Naive B cell (primary cell): ENCODE measurements at places on chromosomes 2 and 18.

- no peaks in the 10 kb centered on the region for H3K4me1 ChIP-seq
- no peak for DNase-seq
- no peaks in the 10 kb centered on the region for H3K36me3 ChIP-seq
- no peaks in the 10 kb centered on the region for H3K27me3 ChIP-seq
- H3K4me3 ChIP-seq, result no peak overlapping the region
- H3K27ac ChIP-seq, result peak overlapping the region; percentile 23
These were observed 630.8 kb upstream of the SLC39A10 start for GRCh38 chr2:195026261-195026660.

DNA sequence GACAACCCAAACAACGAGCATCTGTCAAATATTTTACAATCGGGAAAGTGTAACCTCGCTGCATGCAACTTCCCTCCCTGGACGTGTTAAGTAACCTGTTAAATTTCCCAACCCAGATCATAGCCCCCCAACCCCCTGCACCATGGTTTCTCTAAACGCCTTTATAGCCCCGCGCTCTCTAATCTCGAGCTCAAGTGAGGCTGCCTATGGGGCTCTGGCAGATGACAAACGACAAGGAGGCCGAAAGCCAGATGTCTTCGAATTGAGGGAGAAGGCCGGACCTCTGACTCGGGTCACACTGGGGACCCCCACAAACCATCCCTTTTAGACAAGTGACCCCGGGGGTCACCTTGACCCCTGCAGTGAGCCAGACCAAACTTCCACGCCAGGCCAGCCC lies 526 bp downstream of the COX7A2L start:
- no peak for DNase-seq
- H3K27ac ChIP-seq, result peak overlapping the region; percentile 94
- H3K4me1 ChIP-seq, result peaks cover 56% of the 10 kb centered on the region

DNA sequence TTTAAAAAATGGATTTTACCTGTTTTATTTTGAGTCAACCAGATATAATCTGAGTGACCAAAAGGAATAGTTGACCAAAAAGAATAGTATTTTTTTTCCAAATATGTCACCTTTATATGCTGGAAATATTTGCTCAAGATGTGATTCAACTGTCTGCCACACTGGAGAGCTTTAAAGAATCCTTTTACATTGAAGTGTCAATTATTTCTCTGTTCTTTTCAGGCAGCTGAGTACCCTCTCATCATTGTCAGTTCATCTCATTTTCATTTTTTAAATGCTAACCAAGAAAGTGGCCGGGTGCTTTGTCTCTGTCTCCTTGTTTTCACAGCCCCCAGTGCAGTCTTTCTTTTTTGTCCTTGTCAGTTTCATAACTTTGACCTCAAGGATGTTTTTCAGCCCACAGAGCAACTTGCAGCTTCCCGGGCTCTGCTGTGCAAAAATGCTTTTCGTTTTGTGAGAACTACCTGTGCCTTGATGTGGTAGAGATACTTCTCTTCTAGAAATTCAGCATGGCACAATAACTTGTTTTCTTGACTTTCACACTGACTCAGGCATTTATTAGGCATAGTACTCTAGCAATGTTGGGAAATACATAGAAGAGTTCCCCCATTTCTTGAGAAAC lies 23.4 kb upstream of the CERS6 start:
- no peaks in the 10 kb centered on the region for H3K27me3 ChIP-seq
- H3K36me3 ChIP-seq, result no peaks in the 10 kb centered on the region
- no peak overlapping the region for H3K27ac ChIP-seq
- DNase-seq, result no peak
- H3K4me1 ChIP-seq, result no peaks in the 10 kb centered on the region
- no peak overlapping the region for H3K4me3 ChIP-seq

DNA sequence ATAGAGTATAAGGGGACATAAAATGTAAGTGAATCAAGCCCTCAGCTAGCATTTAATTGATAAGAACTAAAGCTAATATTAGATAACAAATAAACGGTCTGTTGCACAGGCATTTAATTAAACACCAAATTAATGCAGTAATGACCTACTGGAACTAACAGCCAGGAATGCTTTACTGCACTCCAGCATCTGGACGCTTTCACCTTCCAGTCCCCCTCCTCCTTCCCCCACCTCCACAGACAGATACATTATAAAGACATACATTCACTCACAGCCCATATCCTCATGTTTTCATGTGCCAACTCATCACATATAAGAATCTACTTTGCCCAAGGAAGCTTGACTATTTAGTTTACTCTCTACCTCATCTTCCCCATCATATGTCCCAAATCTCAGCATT lies 337.4 kb upstream of the PIK3C3 start:
- H3K27me3 ChIP-seq, result no peaks in the 10 kb centered on the region
- H3K4me1 ChIP-seq, result no peaks in the 10 kb centered on the region
- no peak overlapping the region for H3K27ac ChIP-seq
- no peaks in the 10 kb centered on the region for H3K36me3 ChIP-seq
- no peak overlapping the region for H3K4me3 ChIP-seq
- DNase-seq, result no peak

DNA sequence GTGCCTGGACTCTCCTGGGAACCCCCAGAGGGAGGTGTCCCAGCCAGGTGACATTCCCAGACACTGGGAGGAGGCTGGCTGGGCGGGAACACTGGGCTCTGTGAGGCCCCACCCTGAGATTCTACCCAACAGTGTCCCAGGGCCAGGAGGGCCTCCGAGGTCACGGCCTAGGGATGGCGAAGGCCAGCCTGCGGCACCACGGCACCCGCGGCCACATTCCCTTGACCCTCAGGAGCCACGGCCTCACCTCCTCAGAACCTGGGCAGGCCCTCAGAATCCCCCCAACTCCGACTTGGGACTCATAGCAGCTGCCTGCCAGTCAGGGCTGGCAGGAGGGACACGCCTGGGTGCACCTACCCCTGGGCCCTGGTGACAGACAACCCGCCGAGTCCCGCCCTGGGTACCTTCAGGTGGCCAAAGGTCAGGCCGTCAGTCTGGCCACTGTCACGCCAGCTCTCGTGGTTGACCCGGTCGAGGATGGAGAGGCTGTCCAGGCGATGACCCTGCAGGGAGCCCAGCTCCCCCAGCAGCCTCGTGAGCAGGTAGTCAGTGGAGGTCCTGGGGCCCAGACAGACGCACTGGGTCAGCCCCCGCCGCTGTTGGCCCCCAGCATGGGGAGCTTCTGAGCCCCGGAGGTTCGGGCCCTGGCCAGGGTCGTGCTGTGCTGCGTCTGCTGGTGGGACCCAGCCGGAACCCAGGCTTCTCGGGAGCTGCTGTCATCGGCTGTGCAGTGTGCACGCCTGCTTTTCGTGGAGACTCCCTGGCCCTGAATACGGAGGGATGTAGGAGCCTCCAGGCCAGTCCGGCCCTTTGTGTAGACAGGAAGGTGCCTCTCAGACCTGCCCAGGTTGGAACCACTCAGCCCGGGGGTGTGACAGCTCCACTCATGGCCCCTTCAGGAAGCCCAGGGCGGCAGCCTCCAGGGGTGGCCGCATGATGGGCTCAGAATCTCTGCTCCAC lies 6.1 kb downstream of the MAB21L4 start:
- no peaks in the 10 kb centered on the region for H3K27me3 ChIP-seq
- H3K36me3 ChIP-seq, result no peaks in the 10 kb centered on the region
- no peak for DNase-seq
- H3K4me1 ChIP-seq, result no peaks in the 10 kb centered on the region
- no peak overlapping the region for H3K27ac ChIP-seq

GRCh38 chr2:158464426-158465281 lies 7.9 kb downstream of the PKP4 start:
- no peak for DNase-seq
- no peak overlapping the region for H3K27ac ChIP-seq
- no peak overlapping the region for H3K4me3 ChIP-seq
- no peaks in the 10 kb centered on the region for H3K4me1 ChIP-seq
- H3K27me3 ChIP-seq, result peaks cover 14% of the 10 kb centered on the region

GRCh38 chr18:67133669-67134068 lies 382.9 kb downstream of the DSEL start:
- H3K27me3 ChIP-seq, result no peaks in the 10 kb centered on the region
- no peak overlapping the region for H3K27ac ChIP-seq
- DNase-seq, result no peak
- no peaks in the 10 kb centered on the region for H3K36me3 ChIP-seq
- H3K4me1 ChIP-seq, result no peaks in the 10 kb centered on the region

DNA sequence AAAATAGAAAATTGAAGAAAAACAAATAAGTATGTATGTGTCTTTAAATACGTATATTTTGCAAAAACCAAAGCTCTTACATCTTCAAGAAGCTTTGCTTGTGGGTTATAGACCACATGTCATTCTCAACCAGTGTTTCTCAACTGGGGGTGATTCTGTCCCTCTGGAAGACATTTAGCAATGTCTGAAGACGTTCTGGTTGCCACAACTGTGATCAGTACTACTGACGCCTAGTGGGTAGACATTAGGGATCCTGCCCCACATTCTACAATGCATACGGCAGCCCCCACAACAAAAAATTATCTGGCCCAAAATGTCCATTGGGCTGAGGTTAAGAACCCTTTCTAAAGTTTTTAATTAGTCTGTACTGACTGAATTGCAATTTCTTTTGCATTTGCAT lies 48.4 kb downstream of the UNC50 start:
- no peaks in the 10 kb centered on the region for H3K27me3 ChIP-seq
- peaks cover 16% of the 10 kb centered on the region for H3K36me3 ChIP-seq
- no peak overlapping the region for H3K27ac ChIP-seq
- no peak overlapping the region for H3K4me3 ChIP-seq
- no peak for DNase-seq

GRCh38 chr2:105796791-105797190 lies 52.1 kb downstream of the NCK2 start:
- H3K4me3 ChIP-seq, result peak overlapping the region; percentile 83
- peak overlapping the region; percentile 97 for H3K27ac ChIP-seq
- H3K27me3 ChIP-seq, result no peaks in the 10 kb centered on the region
- H3K36me3 ChIP-seq, result no peaks in the 10 kb centered on the region

- DNase-seq, result peak; percentile 26
- peak overlapping the region; percentile 97 for H3K27ac ChIP-seq
- peaks cover 7% of the 10 kb centered on the region for H3K36me3 ChIP-seq
- peaks cover 33% of the 10 kb centered on the region for H3K4me1 ChIP-seq
These were observed 45.9 kb downstream of the PIKFYVE start for GRCh38 chr2:208311954-208312353.
